ENCODE measurements at places on chromosomes 2 and 18.
A peak's percentile ranks its signal among the peaks of the same experiment; 100 is the strongest.

DNA sequence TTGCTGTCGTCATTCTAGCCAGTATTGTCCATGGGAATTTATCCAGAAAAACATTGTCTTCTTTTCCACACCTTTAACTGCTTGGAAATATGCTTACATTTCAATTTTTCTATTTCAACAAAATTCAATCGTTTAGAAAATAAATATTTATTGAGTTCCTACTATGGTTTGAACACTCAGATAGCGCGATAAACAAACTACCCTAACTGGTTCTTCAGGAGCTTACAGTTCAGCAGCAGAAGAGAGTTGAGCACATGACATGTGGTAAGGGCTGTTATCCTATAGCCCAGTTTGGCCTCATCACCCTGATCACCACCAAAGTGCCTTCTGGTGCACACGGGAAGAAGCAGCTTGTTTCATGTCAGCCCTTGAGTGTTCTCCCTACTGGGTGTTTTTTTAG lies 375.2 kb upstream of the SMIM21 start:
- DNase-seq, result no peak

- DNase-seq, result no peak
Measured at GRCh38 chr2:109726379-109727270, 67.5 kb upstream of the RGPD5 start.

GRCh38 chr2:209097168-209097567 lies 326.7 kb upstream of the MAP2 start:
- no peak for DNase-seq

DNA sequence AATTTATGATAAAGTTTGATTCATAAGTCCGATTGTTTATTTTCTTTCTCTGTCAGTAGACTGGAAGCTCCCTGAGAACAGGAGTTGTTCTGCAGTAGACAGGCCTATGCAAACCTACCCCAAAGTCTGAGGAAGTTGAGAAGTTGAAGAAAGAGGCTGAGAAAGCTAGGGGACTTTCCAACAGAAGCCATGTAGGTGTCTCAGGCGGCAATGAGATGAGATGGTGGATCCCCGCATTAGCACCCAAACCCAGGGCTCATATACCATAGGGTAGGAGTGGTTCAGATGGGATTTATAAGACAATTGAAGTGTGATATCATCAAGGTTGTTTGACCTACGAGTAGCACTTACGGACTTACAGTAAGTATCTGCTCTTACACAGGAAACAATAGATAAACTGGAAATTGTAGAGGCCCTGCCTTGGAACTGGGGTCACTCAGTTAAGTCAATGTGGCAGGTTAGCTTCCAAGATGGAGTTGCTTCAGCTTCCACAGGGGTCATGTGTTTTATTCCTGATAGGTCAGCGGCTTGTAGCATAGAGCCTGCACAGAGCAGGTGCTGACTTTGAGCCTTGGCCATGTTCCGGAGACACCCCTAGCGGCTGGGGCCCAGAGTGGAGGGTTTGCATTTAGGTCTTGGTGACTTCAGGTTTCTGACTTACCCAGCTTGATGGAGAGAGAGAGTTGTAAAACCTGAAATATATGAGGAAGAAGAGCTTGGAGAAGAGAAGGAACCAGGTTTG lies 2.3 kb upstream of the PSD4 start:
- no peak for DNase-seq

- DNase-seq, result peak; percentile 23
Measured at GRCh38 chr18:22214731-22215528, 45.5 kb downstream of the GATA6 start.

- no peak for DNase-seq
Measured at GRCh38 chr2:224628416-224628815, 43.3 kb upstream of the CUL3 start.

DNA sequence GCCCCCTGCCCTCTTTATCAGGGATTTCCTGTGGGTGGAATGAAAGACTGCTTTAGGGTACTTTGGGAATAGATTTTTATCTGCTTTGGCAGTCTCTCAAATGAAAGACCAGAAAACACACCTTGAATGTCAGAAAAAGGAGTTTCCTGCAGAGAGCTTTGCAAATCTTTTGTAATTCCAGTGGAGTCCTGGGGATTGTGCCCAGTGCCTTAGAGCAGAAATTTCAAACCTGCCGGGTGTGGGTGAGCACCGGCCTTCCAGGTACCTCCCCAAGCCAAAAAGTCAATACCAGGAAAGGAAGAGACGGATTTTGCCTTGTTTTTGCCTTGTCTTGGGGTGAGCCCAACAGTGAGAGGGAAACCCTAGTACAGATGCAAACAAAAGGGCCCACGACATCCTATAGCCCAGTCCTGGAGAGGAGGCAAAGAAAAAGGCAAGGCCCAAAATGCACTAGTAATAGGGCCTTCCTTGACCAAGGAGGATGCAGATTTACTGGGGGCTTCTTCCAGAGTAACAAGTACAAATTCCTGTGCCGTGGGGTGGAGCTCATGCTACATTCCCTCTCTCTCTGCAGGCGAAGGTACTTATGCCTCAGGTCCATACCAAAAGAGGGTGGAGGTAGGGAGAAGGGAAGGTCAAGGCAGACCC lies 36.4 kb downstream of the FOXI3 start:
- DNase-seq, result no peak

DNA sequence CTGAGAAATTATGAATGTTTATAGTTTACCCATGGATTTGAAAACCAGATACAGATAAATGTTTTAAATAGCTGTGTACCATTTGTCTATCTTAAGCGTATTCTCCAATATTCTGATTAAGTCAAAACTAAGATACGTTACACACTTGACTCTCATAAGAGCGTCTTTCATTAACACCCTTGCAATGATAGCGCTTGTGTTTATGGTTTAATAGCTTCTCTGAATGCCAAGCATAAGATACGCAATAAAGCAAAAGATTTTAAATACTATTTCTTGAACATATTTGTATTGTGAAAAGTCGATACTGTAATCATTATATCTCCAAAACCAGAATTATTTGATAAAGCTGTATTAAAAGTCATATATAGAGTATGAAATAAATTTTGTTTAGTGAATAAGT lies 3.0 kb downstream of the CALCRL start:
- no peak for DNase-seq

DNA sequence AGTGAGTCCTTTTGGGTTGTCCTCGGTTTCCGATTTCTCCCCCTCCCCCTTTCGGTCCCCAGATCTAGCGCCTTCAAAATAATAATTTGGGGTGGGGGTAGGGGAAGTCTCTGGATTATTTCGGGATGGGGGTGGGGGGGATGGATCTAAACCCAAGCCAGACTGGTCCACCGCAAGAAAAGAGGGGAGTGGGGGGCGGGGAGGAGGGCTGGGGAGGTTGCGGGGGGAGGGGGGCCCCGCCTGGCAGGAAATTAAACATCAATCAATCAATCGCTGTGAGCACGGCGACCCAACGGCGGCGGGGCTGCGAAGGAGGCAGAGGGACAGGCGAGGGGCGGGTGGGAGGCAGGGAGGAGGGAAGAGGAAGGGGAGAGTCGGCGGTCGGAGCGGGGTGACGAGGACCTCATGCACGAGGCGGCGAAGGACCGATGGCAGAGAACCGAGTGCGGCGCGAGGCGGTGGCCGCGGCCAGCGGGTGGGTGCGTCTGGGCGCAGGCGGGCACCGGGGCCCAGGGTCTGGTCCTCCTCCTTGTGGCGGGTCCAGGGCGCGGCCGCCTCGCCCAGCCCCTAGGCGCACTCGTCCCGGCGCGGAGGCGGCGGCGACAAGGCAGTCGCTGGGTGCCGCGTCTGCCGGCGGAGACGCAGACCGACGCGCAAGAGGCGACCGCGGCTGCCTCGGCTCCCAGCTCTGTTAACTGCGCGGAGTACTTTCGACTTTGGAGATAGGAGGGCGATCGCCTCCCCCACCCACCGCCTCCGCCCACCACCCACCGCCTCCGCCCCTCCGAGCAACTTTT lies 468 bp upstream of the SATB2 start:
- DNase-seq, result no peak

GRCh38 chr18:66752733-66753132 lies 148.8 kb upstream of the CDH19 start:
- DNase-seq, result no peak

GRCh38 chr2:160109939-160110673 lies 47.7 kb upstream of the PLA2R1 start:
- peak; percentile 76 for DNase-seq

DNA sequence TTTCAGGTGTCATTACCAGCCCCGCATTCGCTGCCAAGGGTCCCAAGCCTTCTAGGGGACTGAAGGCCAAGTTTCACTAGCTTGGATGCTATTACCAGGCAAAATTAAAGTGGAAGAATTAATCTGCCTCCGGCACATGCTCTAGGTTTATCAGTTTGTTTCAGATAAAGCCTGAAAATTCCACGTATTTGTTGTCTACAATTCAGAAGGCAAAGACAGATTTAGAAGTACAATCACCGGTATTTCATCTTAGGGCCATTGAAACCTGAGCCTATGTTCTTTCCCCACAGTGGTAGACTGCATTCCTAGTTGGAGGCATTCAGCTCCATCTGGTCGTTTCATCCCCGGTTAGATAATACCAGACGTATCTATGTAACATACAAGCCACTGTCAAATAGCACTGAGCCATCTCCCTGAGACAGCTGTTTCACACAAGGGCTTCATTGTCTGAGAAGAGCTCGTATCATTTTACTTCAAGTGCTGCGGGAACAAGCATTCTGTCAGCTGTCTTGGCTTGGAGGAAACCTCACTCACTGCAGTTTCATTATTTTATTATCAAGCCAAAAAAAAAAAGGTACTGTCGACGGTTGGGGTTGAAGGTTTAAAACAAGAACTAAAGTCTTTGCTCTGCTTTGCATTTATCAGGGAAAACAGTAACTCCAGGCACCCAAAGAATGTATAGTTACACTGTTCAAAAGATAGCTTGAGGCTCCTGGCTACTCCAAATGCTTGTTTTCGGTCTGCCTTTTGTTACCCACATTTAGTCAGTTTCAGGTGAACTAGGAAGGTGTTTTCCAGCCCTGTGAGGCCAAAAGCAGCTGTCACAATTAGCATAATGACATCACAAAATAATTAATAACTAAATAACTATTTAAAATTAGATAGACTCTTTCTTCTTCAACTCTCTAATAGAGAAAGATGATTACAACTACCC lies 76.7 kb downstream of the TGIF1 start:
- no peak for DNase-seq

GRCh38 chr18:54032412-54032811 lies 192.1 kb downstream of the MBD2 start:
- no peak for DNase-seq

- peak; percentile 97 for DNase-seq
Measured at GRCh38 chr18:22467760-22468553, 50.2 kb upstream of the CTAGE1 start.

GRCh38 chr2:237614151-237614720 lies 13.2 kb upstream of the LRRFIP1 start:
- no peak for DNase-seq

DNA sequence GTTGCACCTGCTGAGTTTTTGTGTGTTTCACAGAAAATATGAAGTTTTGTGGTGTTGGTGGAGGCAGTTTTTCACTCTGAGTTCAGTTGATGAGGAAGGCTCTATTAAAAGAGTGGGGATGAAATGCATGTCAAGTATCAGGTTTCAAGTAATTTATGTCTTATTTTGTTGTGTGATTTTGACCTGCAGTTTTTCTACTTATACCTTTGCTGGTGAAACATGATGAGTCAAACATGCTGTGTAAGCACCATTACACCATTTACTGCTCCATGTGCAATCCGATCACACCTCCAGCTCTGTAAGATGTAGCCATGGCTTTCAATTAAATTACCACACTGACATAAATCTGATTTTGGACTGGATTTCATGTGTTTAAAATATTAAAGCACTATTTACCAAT lies 174.5 kb upstream of the ZEB2 start:
- DNase-seq, result no peak

GRCh38 chr2:99032001-99032400 lies 96.0 kb upstream of the CRACDL start:
- no peak for DNase-seq

GRCh38 chr2:19484736-19485135 lies 126.3 kb upstream of the OSR1 start:
- DNase-seq, result no peak

DNA sequence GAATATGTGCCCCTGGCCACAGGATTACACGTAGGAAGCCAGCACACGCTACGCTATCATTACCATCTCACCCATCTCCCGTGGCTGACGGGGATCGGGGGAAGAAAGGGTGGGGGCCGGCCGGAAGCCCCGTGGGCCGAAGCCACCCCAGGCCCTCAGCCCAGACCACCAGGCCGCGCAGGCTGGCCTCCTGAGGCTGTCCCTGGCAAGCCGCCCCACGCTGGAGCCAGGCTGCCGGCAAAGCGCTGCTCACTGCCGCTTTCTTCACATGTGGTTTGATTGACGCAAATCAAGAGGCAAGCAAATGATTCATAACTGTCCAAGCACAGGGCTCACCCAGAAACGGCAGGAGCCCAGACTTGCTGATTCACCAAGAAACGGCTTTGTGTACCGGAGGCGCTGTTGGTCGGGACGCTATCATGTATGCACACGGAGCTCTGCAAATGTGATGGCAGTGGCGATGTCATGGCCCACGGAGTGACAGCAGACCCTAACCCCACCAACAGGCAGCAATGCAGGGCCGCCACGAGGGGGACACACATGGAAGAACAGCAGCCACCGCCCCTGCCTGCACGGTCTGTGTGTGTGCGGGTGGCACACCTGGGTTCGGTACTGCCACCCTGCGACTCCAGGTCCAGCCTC lies 125.7 kb downstream of the HDAC4 start:
- peak; percentile 99 for DNase-seq

DNA sequence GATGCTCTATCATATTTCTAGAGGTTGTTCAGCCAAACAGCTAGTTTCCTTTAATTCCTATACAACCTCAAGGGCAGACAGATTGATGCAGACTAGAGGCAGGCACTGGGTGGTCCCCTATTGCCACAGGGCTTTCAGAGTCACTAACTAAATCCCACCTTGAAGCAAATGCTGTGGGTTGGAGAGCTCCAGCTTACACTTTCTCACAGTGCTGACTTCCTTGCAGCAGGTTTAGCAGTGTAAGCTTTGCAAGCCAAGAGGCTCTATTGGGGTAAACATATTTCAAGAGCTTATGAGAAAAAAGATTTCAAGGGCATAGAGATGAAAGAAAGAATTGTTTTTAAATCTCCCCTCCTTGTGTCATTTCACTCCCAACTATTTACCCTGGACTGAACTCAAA lies 366.5 kb upstream of the CRIM1 start:
- no peak for DNase-seq

DNA sequence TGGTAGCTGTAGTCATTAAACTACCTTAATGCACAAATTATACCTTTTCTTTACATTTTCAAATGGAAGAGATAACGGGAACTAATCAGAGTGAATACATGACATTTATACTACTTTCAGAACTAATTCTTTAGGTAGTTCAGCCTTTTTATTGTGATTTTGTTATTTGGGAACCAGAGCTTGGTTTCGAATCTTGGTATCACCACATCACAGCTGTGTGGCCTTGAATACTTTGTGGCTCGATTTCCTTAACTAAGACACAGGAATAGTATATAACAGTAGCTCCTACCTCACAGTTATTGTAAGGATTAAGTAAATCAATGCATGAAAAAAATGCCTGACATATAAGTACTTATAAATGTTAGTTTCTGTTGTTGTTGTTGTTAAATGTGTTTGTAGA lies 240.0 kb downstream of the WDR7 start:
- no peak for DNase-seq

GRCh38 chr2:160352500-160352899 lies 141.1 kb downstream of the RBMS1 start:
- no peak for DNase-seq

GRCh38 chr2:1137913-1138391 lies 187.3 kb downstream of the SNTG2 start:
- no peak for DNase-seq

All from stromal cell of bone marrow (primary cell).